ENCODE measurements at places on chromosomes 13 and 19. TPM values are rescaled to one million over a fixed set of nuclear protein-coding genes. Genes with fewer than 3 reads are reported as not detected.

DNA sequence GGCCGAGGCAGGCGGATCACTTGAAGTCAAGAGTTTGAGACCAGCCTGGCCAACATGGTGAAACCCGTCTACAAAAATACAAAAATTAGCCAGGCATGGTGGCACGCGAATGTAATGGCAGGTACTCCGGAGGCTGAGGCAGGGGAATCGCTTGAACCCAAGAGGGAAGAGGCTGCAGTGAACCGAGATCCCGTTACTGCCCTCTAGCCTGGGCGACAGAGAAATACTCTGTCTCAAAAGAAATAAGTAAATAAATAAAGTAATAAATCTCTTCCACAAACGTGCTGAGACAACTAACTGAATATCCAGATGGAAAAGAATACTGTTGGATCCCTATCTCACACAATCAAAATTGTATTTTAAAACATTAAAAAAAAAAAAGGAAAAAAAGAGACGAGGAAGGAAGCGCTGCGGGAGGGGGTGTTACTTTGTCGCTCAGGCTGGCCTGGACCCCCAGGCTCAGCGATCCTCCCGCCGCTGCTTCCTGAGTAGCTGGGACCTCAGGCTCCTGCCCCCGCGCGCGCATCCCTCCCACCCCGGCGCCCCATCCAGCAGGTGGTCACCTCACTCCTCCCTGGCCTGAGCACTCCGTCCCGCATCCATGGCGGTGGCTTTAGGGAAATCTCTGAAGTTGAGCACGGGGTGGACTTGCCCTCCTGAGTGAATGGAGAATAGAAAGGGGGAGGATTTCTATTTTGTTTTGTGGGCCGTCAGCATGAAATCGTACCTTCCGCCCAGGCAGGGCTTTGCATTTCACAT, 628 bp upstream of the ZNF813 start:
- H3K4me1 ChIP-seq, result peaks cover 19% of the 10 kb centered on the region
- H3K4me3 ChIP-seq, result peak overlapping the region; percentile 56
- H3K36me3 ChIP-seq, result no peaks in the 10 kb centered on the region
- peak; percentile 80 for DNase-seq
- H3K27me3 ChIP-seq, result no peaks in the 10 kb centered on the region

- no peak for DNase-seq
- no peaks in the 10 kb centered on the region for H3K4me1 ChIP-seq
- no peak overlapping the region for H3K27ac ChIP-seq
- H3K27me3 ChIP-seq, result no peaks in the 10 kb centered on the region
- no peaks in the 10 kb centered on the region for H3K36me3 ChIP-seq
- H3K4me3 ChIP-seq, result no peak overlapping the region
These were observed 269.3 kb upstream of the MIR17HG start for GRCh38 chr13:91078093-91078679.

DNA sequence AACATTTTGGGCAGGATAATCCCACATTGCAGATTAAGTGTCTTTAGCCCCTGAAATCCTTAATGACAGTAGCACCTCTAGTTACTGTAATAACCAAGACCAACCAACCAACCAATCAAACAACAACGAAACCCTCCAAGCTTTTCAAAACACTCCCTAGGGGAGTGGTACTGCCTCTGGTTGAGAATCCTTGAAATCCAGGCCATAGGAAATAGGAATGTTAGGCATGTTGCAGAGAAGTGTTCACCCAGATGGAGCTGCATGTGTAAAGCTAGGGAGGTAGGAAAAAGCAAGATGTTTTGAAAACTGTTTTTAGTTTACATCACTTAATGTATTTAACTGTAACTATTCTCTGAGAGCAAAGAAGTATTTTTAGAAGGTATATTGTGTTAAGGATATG, 4.5 kb downstream of the LACC1 start:
- no peak overlapping the region for H3K4me3 ChIP-seq
- H3K36me3 ChIP-seq, result peaks cover 5% of the 10 kb centered on the region
- H3K4me1 ChIP-seq, result no peaks in the 10 kb centered on the region
- no peaks in the 10 kb centered on the region for H3K27me3 ChIP-seq
- DNase-seq, result no peak
- H3K27ac ChIP-seq, result no peak overlapping the region

The DNAAF3 gene
- 0.45 TPM for polyA plus RNA-seq

- no peaks in the 10 kb centered on the region for H3K36me3 ChIP-seq
- DNase-seq, result no peak
- peaks cover 12% of the 10 kb centered on the region for H3K27me3 ChIP-seq
- peak overlapping the region; percentile 91 for H3K27ac ChIP-seq
These were observed 675 bp downstream of the PPP1R14A start for GRCh38 chr19:38255383-38256014.

DNA sequence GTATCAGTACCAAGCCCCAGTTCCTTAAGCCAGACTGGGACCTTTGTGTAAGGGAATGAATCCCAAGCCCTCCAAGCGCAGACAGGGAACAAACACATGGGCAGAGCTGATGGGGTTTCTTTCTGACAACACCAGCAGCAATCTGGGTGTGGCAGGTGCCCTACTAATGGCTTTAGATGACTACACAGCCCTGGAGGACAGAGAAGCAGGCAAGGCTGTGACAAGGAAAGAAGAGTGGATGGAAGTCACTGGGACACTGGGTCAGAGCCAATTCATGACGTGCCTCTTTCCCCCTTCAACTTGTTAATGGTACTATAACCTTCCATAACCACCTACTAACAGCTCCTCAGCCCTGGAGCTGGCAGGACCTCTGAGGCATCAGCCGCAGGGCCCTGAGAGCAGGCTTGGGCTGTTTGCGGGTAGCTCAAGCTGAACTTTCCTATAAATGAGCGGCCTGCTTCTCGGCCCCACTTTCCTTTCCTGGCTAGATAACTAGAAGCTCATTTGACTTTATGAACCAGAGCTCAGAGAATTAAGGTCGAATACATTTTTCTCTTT, 38.9 kb downstream of the RASL11A start:
- H3K27ac ChIP-seq, result no peak overlapping the region
- DNase-seq, result no peak
- no peak overlapping the region for H3K4me3 ChIP-seq
- no peaks in the 10 kb centered on the region for H3K27me3 ChIP-seq
- H3K4me1 ChIP-seq, result peaks cover 13% of the 10 kb centered on the region

DNA sequence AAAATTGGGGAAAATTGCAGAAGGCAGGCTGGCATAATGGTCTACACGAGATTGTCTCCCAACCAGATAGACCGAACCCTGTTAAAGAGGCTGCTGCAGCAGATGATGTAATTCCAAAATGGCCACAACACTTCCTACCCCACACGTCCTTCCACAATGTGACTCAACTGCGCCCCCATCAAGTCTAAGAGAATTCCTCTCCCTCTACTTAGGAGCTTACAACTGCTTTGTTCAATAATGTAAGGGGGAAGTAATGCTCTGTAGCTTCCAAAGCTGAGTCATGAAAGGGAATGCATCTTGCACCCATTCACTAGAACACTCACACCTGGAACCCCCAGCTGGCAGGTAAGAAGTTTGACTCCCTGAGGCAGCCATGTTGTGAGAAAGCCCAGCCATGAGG, 117.8 kb upstream of the IRS2 start:
- no peaks in the 10 kb centered on the region for H3K27me3 ChIP-seq
- H3K36me3 ChIP-seq, result no peaks in the 10 kb centered on the region
- H3K4me1 ChIP-seq, result no peaks in the 10 kb centered on the region
- H3K4me3 ChIP-seq, result no peak overlapping the region
- DNase-seq, result no peak
- H3K27ac ChIP-seq, result no peak overlapping the region

GRCh38 chr13:21420706-21421105, 38.4 kb downstream of the ZDHHC20 start:
- no peak for DNase-seq
- H3K4me3 ChIP-seq, result no peak overlapping the region
- H3K27me3 ChIP-seq, result no peaks in the 10 kb centered on the region
- peaks cover 8% of the 10 kb centered on the region for H3K4me1 ChIP-seq
- no peak overlapping the region for H3K27ac ChIP-seq
- no peaks in the 10 kb centered on the region for H3K36me3 ChIP-seq

GRCh38 chr19:53977429-53977990, 13.9 kb upstream of the CACNG6 start:
- peaks cover 79% of the 10 kb centered on the region for H3K27me3 ChIP-seq
- H3K27ac ChIP-seq, result no peak overlapping the region
- H3K36me3 ChIP-seq, result no peaks in the 10 kb centered on the region

GRCh38 chr13:37138169-37138568, 32.7 kb upstream of the CSNK1A1L start:
- no peak overlapping the region for H3K27ac ChIP-seq
- no peaks in the 10 kb centered on the region for H3K36me3 ChIP-seq
- H3K4me3 ChIP-seq, result no peak overlapping the region

GRCh38 chr19:58560007-58560887, 1.8 kb upstream of the UBE2M start:
- H3K27ac ChIP-seq, result peak overlapping the region; percentile 99
- DNase-seq, result peak; percentile 78
- peaks cover 63% of the 10 kb centered on the region for H3K4me1 ChIP-seq
- H3K36me3 ChIP-seq, result peaks cover 19% of the 10 kb centered on the region
- peaks cover 11% of the 10 kb centered on the region for H3K27me3 ChIP-seq

DNA sequence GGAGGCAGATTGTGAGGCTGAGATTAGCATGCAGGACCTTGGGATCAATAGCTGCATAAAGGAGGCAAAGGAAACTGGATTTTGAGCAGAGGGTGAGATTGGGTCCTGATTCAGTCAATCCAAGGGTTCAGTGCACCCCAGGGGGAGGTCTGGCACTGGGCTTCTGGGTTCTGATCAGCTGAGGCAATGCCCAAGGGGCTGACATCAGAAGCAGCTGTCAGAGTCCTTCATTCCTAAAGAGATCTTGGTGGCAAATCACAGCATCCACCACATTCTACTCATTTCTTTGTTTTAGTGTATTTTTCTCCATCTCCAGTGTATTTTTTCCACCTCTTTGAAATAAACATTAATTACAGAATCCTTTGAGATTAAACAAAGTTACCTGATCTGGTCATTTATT, 5.4 kb upstream of the LYPD5 start:
- no peak for DNase-seq
- no peak overlapping the region for H3K4me3 ChIP-seq
- H3K27me3 ChIP-seq, result no peaks in the 10 kb centered on the region
- peaks cover 6% of the 10 kb centered on the region for H3K4me1 ChIP-seq

The CRX gene
- polyA plus RNA-seq, result not detected

The GARIN5A gene
- polyA plus RNA-seq, result 0.42 TPM

The UPK1A gene
- 0.11 TPM for polyA plus RNA-seq

Data from spleen (tissue), 13 donors.